CD4-positive, CD25-positive, alpha-beta regulatory T cell (primary cell): ENCODE measurements at places on chromosomes 7 and 10. TPM values are rescaled to one million over a fixed set of nuclear protein-coding genes. Genes with fewer than 3 reads are reported as not detected.

GRCh38 chr7:116034411-116034810 lies 3.8 kb upstream of the TFEC start:
- H3K4me3 ChIP-seq: no peak overlapping the region
- H3K36me3 ChIP-seq: no peaks in the 10 kb centered on the region
- H3K4me1 ChIP-seq: no peaks in the 10 kb centered on the region
- DNase-seq: no peak
- H3K27me3 ChIP-seq: no peaks in the 10 kb centered on the region

DNA sequence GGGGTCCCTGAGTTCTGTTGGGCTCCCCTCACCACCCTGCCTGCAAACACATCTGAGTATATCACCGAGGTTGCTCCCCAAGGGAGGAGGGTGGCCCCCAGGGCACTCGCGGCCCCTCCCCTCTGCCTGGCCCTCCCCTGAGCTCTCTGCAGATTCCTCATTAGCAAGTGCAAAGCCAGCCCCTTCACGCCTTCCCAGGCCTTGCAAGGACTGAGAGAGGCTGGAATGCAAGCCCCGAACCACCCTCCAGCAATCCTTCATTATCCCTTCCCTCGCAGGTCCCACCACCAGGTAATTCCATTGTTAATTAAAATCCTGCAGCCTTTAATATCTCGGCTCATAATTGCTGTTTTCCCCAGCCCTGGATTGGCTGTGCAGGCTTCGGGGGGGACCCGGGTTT lies 35.3 kb upstream of the MYL10 start:
- no peak for DNase-seq
- no peak overlapping the region for H3K4me3 ChIP-seq
- H3K36me3 ChIP-seq: no peaks in the 10 kb centered on the region
- H3K27ac ChIP-seq: no peak overlapping the region
- no peaks in the 10 kb centered on the region for H3K27me3 ChIP-seq

DNA sequence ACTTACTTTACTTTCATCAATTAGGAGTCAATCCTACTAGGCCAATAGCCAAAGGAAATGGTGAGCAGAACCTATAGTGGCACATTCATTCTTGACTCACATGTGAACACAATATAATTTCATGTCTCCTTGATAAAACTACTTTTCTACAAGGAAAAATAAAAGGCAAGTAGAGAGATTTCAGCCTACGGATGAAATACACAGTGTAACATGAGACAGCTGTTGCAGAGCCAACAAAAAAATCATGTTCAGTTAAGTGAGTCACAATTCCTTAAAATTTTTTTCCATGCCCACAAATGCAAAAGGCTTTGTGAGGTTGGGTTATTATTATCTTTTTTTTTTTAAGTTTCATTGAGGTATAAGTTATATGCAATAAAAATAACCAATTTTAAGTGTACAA lies 54.8 kb downstream of the GPR141 start:
- no peaks in the 10 kb centered on the region for H3K27me3 ChIP-seq
- H3K4me3 ChIP-seq: no peak overlapping the region
- no peaks in the 10 kb centered on the region for H3K36me3 ChIP-seq
- DNase-seq: no peak

DNA sequence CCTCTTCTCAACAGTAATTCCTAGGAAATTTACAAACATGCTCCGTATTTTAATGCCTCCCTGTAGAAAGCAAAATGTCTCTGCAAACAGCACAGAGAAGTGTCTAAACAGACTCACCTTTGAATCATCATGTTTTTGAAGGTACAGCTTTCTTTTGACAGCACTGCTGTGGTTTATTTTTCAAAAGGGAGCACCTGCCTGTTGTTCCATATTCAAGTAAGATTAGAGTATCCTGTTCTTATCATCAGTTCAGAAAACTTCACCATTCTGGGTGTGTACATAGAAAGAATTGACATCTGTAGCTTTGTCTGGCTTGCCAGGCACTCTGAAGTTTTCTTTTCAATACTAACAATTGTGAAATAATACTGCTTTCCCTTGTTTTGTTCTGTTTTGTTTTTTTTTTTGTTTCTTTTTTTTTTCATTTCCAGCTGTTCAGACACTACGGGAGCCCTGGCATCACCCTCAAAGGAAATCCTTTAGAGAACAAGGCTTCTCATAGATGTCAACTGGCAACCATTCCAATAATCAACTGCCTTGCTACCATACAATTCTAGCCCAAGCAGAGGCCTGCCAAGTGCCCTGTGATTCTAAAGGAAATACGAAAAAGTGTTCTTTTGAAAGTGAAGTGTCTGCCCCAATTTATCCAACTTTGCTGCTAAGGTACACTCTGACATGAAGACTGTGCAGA lies 275.9 kb downstream of the PRPF18 start:
- H3K36me3 ChIP-seq: no peaks in the 10 kb centered on the region
- H3K27me3 ChIP-seq: no peaks in the 10 kb centered on the region
- no peak overlapping the region for H3K4me3 ChIP-seq
- no peaks in the 10 kb centered on the region for H3K4me1 ChIP-seq
- no peak overlapping the region for H3K27ac ChIP-seq
- no peak for DNase-seq

Gene CC2D2B
- 0.63 TPM for polyA plus RNA-seq

- peaks cover 45% of the 10 kb centered on the region for H3K4me1 ChIP-seq
- no peak overlapping the region for H3K27ac ChIP-seq
- no peaks in the 10 kb centered on the region for H3K36me3 ChIP-seq
- H3K27me3 ChIP-seq: peaks cover 4% of the 10 kb centered on the region
Measured at GRCh38 chr7:5594616-5595544, 171.2 kb upstream of the TNRC18 start.

DNA sequence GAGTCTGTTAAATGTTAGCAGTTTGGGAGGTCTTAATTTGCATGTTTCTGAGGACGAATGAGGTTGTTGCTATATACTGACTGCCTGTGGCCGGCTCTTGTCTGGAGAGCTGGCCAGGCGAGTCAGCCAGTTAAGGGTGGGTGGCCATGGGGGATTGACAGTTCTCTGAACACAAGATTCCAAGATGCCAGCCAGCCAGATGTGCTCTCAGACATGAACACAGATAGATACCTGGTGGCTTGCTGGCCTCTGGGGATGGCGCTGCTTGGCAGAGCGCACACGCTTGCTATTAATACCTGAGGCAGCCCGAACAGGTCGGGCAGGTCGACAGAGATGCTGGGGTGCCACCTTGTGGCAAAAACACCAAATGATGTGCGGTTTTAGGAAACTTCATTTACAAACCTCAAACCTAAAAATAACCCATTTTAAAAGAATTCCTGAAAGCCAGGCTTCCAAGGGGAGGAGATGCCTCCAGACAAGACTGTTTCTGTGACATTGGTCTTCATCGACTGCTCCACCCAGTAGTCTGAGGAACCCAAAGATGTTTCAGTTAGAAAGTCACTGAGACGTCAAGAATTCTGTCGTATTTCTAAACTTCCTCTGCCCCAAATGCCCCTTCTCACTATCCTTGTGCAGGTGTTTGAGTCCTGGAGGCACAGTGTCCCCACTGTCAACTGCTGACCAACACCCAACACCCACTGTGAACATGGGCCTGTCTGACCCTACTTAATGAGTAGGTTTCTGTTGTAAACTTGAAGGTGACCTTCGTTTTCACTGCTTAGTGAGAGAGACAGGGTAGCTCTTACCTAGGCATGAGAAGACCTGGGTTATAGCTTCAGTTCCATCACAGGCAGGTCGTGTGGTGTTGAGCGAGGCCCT lies 123.4 kb downstream of the NT5C2 start:
- no peak overlapping the region for H3K4me3 ChIP-seq
- no peaks in the 10 kb centered on the region for H3K36me3 ChIP-seq
- H3K27me3 ChIP-seq: no peaks in the 10 kb centered on the region
- peak; percentile 79 for DNase-seq

Gene NEBL
- 2.6 TPM for polyA plus RNA-seq

GRCh38 chr7:29304756-29305155 lies 110.2 kb downstream of the CHN2 start:
- DNase-seq: no peak
- no peaks in the 10 kb centered on the region for H3K27me3 ChIP-seq
- no peaks in the 10 kb centered on the region for H3K36me3 ChIP-seq

- H3K27ac ChIP-seq: no peak overlapping the region
- H3K4me3 ChIP-seq: peak overlapping the region; percentile 53
- H3K4me1 ChIP-seq: peaks cover 25% of the 10 kb centered on the region
- peak; percentile 35 for DNase-seq
- H3K27me3 ChIP-seq: no peaks in the 10 kb centered on the region
Measured at GRCh38 chr10:17003151-17003550, 126.5 kb downstream of the CUBN start.

DNA sequence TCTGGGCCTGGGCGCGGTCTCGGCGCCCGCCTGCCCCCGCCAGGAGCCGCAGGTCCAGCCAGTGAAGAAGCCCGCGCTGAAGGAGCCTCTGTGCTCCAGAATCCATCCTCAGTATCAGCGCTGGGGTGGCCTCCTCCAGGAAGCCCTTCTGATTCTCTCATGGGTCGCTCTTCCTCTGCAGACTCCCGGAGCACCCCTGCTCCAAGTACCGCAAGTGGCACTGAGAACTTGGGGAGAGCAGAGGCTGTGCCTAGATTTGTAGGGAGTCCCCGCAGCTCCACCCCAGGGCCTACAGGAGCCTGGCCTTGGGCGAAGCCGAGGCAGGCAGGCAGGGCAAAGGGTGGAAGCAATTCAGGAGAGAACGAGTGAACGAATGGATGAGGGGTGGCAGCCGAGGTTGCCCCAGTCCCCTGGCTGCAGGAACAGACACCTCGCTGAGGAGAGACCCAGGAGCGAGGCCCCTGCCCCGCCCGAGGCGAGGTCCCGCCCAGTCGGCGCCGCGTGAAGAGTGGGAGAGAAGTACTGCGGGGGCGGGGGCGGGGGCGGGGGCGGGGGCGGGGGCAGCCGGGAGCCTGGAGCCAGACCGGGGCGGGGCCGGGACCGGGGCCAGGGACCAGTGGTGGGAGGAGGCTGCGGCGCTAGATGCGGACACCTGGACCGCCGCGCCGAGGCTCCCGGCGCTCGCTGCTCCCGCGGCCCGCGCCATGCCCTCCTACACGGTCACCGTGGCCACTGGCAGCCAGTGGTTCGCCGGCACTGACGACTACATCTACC lies at the start of gene ALOX5:
TSS of gene ALOX5 (plus strand) at position 641 of the 774 bp plus-strand sequence. CDS start at position 705, 64 bp downstream.
- no peak for DNase-seq
- H3K4me1 ChIP-seq: no peaks in the 10 kb centered on the region
- no peak within 1 kb of the TSS for H3K4me3 ChIP-seq
- peaks cover 16% of the 10 kb centered on the region for H3K27me3 ChIP-seq

GRCh38 chr10:78175444-78176015 lies 141.9 kb downstream of the RPS24 start:
- H3K27me3 ChIP-seq: no peaks in the 10 kb centered on the region
- no peak overlapping the region for H3K4me3 ChIP-seq
- H3K36me3 ChIP-seq: no peaks in the 10 kb centered on the region
- no peaks in the 10 kb centered on the region for H3K4me1 ChIP-seq

GRCh38 chr10:124066781-124067714 lies 26.4 kb downstream of the CHST15 start:
- no peak for DNase-seq
- H3K27ac ChIP-seq: no peak overlapping the region
- no peak overlapping the region for H3K4me3 ChIP-seq
- H3K4me1 ChIP-seq: no peaks in the 10 kb centered on the region
- H3K36me3 ChIP-seq: no peaks in the 10 kb centered on the region

Gene ADAM12
- polyA plus RNA-seq: 3.0 TPM

Gene SLC25A13
- 10.8 TPM for polyA plus RNA-seq

GRCh38 chr10:52215745-52216361 lies 98.2 kb upstream of the DKK1 start:
- H3K36me3 ChIP-seq: no peaks in the 10 kb centered on the region
- peak; percentile 5 for DNase-seq
- no peaks in the 10 kb centered on the region for H3K4me1 ChIP-seq
- no peak overlapping the region for H3K27ac ChIP-seq
- no peak overlapping the region for H3K4me3 ChIP-seq

- H3K36me3 ChIP-seq: no peaks in the 10 kb centered on the region
- H3K27ac ChIP-seq: no peak overlapping the region
- H3K4me1 ChIP-seq: no peaks in the 10 kb centered on the region
- no peaks in the 10 kb centered on the region for H3K27me3 ChIP-seq
- DNase-seq: no peak
- no peak overlapping the region for H3K4me3 ChIP-seq
Measured at GRCh38 chr7:153320681-153321080, 561.1 kb downstream of the ACTR3B start.

- H3K27ac ChIP-seq: no peak overlapping the region
- no peak for DNase-seq
- peaks cover 21% of the 10 kb centered on the region for H3K36me3 ChIP-seq
- no peaks in the 10 kb centered on the region for H3K27me3 ChIP-seq
Measured at GRCh38 chr10:74669210-74669609, 157.2 kb upstream of the KAT6B start.

GRCh38 chr10:97542169-97543024 lies 30.2 kb upstream of the ANKRD2 start:
- no peak for DNase-seq
- no peaks in the 10 kb centered on the region for H3K36me3 ChIP-seq
- H3K4me1 ChIP-seq: no peaks in the 10 kb centered on the region
- no peaks in the 10 kb centered on the region for H3K27me3 ChIP-seq
- no peak overlapping the region for H3K27ac ChIP-seq

Gene TAS2R40
- polyA plus RNA-seq: not detected

DNA sequence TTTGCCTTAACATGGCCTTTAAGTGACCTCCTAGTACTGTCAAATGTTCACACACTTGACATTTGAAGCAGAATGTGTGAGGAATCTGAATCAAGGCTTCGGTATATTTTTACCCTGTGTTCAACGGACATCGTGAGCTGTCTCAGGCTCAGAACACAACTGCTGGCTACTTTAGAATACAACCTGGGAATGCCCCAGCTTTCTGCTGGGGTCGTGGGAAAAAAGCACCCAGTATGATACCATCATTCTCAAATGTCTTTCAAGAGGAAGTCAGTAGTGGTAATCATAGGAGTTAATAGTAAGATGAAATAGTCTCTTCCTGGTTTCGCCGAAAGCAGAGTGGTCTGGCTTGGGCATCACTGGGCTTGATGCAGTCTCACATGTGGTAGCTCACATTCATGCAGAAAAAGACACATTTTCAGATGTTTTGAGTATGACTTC lies 67.2 kb downstream of the CREB5 start:
- no peak overlapping the region for H3K4me3 ChIP-seq
- DNase-seq: no peak
- peaks cover 7% of the 10 kb centered on the region for H3K27me3 ChIP-seq
- no peaks in the 10 kb centered on the region for H3K4me1 ChIP-seq
- no peak overlapping the region for H3K27ac ChIP-seq

GRCh38 chr10:108598320-108598695 lies 1325.0 kb downstream of the XPNPEP1 start:
- H3K36me3 ChIP-seq: no peaks in the 10 kb centered on the region
- H3K27ac ChIP-seq: no peak overlapping the region
- no peak for DNase-seq

DNA sequence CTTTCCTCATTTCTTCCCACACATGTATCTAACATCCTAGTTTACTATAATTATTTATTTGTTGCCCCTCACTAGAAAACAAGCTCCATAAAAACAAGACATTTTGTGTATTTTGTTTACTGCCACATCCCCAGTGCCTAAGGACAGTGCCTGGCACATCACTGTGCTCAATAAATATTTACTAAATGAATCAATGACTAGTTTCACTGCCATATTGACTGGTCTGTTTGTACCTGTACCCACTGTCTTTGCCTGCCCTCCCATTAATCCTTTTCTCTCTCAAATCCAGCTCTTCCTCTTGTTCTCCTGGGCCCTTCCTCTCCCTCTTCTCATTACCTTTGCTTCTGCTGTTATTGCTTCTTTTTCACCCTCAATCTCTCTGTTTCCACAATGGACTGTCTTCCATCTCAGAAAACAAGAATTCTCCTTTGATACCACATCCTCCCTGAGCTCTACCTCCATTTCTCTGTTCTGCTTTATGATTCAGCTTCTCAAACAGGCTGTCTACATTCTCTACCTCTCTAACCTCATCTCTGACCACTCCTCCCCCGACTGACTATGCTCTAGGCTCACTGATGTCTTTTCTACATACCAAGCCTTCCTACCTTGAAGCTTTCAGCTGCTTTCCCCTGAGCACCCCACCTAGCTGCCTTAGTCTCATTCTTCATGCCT lies 8.3 kb upstream of the FAM133B start:
- DNase-seq: peak; percentile 48
- H3K4me1 ChIP-seq: no peaks in the 10 kb centered on the region
- peaks cover 7% of the 10 kb centered on the region for H3K27me3 ChIP-seq
- H3K36me3 ChIP-seq: no peaks in the 10 kb centered on the region
- H3K4me3 ChIP-seq: no peak overlapping the region
- no peak overlapping the region for H3K27ac ChIP-seq
